ENCODE measurements at places on chromosomes 2 and 18. TPM values are rescaled to one million over a fixed set of nuclear protein-coding genes. Genes with fewer than 3 reads are reported as not detected.

- no peaks in the 10 kb centered on the region for H3K27me3 ChIP-seq
- H3K4me3 ChIP-seq, result no peak overlapping the region
- no peaks in the 10 kb centered on the region for H3K4me1 ChIP-seq
- H3K36me3 ChIP-seq, result no peaks in the 10 kb centered on the region
These were observed 389.6 kb upstream of the CDH19 start for GRCh38 chr18:66993492-66993891.

DNA sequence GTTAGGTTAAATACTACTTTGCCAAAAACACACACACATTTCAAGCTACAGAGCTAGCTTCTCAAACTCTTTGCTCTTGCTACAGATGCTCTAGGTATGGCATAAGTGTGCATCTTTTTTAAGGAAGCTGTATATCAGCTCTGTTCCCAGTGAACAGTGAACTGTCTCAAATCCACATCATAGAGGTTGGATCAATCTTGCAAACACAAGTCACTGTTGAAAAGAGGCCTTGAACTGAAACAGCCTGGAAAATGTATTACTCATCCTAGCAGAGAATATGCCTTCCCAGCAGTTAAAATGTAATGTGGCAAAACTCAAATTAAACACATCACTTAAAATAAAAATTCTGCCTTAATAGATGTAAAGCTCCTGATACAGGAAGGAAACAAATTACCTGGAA, 151.8 kb downstream of the WDPCP start:
- H3K36me3 ChIP-seq, result no peaks in the 10 kb centered on the region
- no peak overlapping the region for H3K27ac ChIP-seq
- no peak for DNase-seq
- H3K27me3 ChIP-seq, result no peaks in the 10 kb centered on the region

GRCh38 chr2:235433860-235434259, 60.0 kb upstream of the AGAP1 start:
- H3K27ac ChIP-seq, result no peak overlapping the region
- H3K4me3 ChIP-seq, result no peak overlapping the region
- no peak for DNase-seq
- H3K4me1 ChIP-seq, result no peaks in the 10 kb centered on the region
- no peaks in the 10 kb centered on the region for H3K27me3 ChIP-seq

- H3K4me3 ChIP-seq, result no peak overlapping the region
- no peaks in the 10 kb centered on the region for H3K4me1 ChIP-seq
- H3K36me3 ChIP-seq, result no peaks in the 10 kb centered on the region
- no peak overlapping the region for H3K27ac ChIP-seq
- no peak for DNase-seq
These were observed 298.2 kb downstream of the SP3 start for GRCh38 chr2:173667014-173667413.

DNA sequence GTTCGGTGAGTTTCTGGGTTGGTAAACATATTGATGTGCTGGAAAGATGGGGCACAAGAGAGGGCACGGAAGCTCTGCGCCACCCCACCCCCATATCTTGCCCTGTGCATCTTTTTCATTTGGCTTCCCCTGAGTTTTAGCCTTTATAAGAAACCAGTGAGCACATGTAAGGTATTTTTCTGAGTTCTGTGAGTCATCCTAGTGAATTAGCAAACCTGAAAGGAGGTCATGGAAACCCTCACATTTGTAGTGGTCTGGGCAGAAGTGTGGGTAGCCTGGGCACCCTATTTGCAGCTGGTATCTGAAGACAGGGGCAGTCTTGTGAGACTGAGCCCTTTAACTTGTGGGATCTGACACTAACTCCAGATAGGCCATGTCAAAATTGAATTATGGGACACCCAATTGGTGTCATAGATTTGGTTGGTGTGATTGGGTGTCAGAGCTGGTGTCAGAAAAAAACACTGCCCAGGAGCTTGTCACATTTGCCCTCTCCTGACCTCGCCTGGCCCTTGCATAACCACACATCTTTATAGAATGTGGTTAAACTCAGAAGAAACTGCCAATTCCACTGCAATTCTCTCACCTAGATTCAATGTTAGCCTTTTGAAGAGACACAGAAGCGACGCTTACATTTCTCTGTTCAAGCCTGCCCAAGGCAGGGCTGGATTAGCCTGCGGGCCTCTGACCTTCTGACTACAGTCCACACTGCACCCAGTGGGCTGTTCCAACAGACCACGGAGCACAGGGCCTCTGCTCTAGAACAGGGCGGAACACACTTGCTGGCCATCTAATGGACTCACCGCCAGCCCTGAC, 12.0 kb upstream of the GALM start:
- H3K36me3 ChIP-seq, result no peaks in the 10 kb centered on the region
- no peaks in the 10 kb centered on the region for H3K27me3 ChIP-seq

GRCh38 chr2:46097714-46098480, 199.3 kb upstream of the EPAS1 start:
- no peak for DNase-seq
- no peak overlapping the region for H3K4me3 ChIP-seq
- H3K4me1 ChIP-seq, result no peaks in the 10 kb centered on the region
- no peaks in the 10 kb centered on the region for H3K36me3 ChIP-seq

GRCh38 chr2:218307415-218308090, 15.2 kb upstream of the TMBIM1 start:
- no peaks in the 10 kb centered on the region for H3K4me1 ChIP-seq
- no peak overlapping the region for H3K27ac ChIP-seq
- H3K36me3 ChIP-seq, result no peaks in the 10 kb centered on the region
- H3K4me3 ChIP-seq, result no peak overlapping the region

DNA sequence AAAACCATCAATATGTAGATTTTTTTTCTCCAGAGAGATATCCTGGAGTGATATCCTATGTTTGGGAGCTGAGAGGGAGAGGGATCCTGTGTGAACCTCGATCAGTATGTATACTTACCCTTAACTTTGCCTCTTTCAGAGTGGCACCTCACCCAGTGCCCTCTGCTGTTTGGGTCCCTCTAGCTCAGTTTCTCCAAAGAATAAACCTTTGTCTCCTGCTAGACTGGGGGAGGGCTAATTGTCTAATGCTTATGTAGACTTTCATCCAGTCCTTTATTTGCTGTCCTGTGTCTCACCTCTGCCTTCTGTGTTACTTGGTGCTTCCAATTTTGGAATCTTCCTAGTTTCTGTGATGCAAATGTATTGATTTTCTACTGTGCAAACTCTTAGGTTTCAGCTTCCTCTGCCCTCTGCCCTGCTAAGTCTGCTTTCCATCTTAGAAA, 48.4 kb downstream of the MTX2 start:
- no peak overlapping the region for H3K4me3 ChIP-seq
- H3K4me1 ChIP-seq, result 0 out of 2 replicates have a peak, but pooled peaks cover 7% of the 10 kb centered on the region
- no peak overlapping the region for H3K27ac ChIP-seq
- DNase-seq, result no peak
- no peaks in the 10 kb centered on the region for H3K27me3 ChIP-seq

DNA sequence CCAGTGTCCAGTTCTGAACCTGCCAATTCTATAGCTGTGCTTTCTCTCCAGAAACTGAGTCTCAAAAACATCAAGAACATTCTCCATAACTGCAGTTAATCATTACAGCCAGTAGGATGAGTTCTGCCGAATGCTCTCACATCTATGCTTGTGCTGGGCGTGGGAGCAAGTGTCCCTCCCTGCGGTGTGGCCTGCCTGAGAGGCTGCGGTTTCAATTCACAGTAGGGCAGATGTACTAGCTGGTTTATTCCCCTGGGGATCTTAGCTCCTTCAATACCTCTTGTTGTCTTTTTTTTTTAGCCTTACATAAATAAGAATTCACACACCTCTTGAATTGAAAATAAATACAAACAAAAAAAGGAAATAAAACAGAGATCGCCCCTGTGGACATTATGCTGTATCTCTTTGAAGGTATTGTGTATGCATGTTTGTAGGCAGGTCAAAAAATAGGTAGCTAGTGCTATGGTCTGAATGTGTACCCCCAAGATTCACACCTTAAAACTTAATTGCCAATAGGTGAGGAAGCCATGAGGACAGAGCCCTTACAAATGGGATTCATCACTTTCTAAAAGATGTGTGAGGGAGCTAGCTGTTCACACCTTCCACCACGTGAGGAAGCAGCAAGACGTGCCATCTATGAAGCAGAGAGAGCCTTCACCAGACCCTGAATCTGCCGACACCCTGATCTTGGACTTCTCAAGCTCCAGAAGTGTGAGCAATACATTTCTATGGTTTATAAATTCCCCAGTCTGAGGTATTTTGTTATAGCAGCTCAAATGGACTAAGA, 74.3 kb downstream of the BCL2L11 start:
- no peaks in the 10 kb centered on the region for H3K27me3 ChIP-seq
- H3K27ac ChIP-seq, result no peak overlapping the region
- no peaks in the 10 kb centered on the region for H3K36me3 ChIP-seq
- no peak overlapping the region for H3K4me3 ChIP-seq
- peak; percentile 42 for DNase-seq
- no peaks in the 10 kb centered on the region for H3K4me1 ChIP-seq

DNA sequence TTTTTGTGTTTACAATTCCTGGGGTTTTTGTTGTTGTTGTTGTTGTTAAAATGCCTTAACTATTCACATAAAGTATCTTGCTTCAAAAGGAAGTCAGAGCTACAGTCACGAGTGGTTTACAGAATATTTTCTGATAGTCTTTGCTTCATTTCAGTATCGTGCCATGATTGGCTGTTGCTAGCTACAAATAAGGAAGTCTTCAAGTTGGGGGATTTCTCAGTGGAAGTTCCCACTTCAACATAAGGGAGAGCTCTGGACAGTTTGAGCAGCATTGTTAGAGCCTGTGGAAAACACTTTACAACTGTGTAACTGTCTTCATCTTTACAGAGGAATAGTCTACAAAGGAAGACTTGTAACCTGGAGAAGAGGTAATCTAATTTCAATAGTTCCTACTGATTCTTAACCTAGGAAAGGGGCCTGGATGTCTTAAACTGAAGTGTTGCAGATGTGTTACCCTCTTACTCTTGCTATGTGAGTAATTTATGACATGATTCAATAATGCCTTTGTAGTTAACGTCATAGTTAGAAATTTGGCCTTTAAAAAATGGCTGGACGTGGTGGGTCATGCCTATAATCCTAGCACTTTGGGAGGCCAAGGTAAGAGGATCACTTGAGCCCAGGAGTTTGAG, 23.4 kb upstream of the TANK start:
- no peak for DNase-seq
- H3K4me3 ChIP-seq, result no peak overlapping the region
- no peaks in the 10 kb centered on the region for H3K36me3 ChIP-seq
- H3K27ac ChIP-seq, result no peak overlapping the region

GRCh38 chr18:3345452-3345851, 83.5 kb downstream of the MYL12B start:
- H3K36me3 ChIP-seq, result no peaks in the 10 kb centered on the region
- H3K4me1 ChIP-seq, result no peaks in the 10 kb centered on the region
- no peak overlapping the region for H3K27ac ChIP-seq

DNA sequence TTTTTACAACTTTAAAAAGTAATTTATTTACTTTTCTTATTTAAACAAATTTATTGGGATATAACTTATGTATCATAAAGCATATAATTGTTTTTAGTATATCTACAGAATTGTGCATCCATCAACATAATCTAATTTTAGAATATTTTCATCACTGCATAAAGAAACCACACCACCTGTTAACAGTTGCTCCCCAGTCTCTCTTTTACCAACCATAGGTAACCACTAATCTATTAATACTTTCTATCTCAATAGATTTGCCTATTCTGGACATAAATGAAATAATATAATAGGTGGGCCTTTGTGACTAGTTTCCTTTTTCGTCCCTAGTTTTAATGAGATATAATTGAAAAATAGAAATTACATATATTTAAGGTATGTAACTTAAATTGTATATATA, 90.6 kb downstream of the ADAM23 start:
- DNase-seq, result no peak
- H3K27ac ChIP-seq, result no peak overlapping the region
- H3K27me3 ChIP-seq, result no peaks in the 10 kb centered on the region
- H3K4me3 ChIP-seq, result no peak overlapping the region
- no peaks in the 10 kb centered on the region for H3K36me3 ChIP-seq

GRCh38 chr2:171530378-171530777, 8.1 kb downstream of the CYBRD1 start:
- H3K36me3 ChIP-seq, result no peaks in the 10 kb centered on the region
- no peak overlapping the region for H3K4me3 ChIP-seq
- DNase-seq, result no peak
- H3K27ac ChIP-seq, result no peak overlapping the region
- no peaks in the 10 kb centered on the region for H3K27me3 ChIP-seq

GRCh38 chr2:197071213-197071612, 144.7 kb upstream of the PGAP1 start:
- no peaks in the 10 kb centered on the region for H3K4me1 ChIP-seq
- H3K27me3 ChIP-seq, result no peaks in the 10 kb centered on the region
- no peak overlapping the region for H3K27ac ChIP-seq
- DNase-seq, result no peak
- H3K4me3 ChIP-seq, result no peak overlapping the region

DNA sequence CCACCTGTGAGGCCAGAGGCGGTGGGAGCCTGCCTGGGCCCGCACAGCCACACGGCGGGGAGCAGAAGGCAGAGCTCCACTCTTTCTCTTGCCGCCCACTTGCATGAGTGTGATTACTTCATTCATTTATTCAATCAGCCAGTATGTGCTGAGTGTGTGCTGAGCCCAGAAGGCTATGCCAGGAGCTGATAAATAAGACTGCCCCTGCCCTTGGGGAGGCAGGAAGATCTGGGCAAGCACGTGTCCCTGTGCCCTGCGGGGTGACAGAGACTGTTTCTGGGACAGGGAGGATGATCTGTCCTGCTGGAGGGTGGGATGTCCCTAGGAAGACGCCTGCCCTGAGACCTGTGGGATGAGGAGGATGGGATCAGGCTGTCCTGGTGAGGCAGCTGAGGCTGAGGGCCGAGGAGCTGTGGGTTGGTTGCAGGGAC, 250.8 kb downstream of the DYSF start:
- H3K27me3 ChIP-seq, result no peaks in the 10 kb centered on the region
- no peaks in the 10 kb centered on the region for H3K36me3 ChIP-seq
- H3K27ac ChIP-seq, result no peak overlapping the region
- no peaks in the 10 kb centered on the region for H3K4me1 ChIP-seq
- no peak overlapping the region for H3K4me3 ChIP-seq

GRCh38 chr2:34368304-34368703, 769.2 kb upstream of the FAM98A start:
- H3K27me3 ChIP-seq, result no peaks in the 10 kb centered on the region
- H3K36me3 ChIP-seq, result no peaks in the 10 kb centered on the region
- no peak overlapping the region for H3K4me3 ChIP-seq
- no peak overlapping the region for H3K27ac ChIP-seq
- H3K4me1 ChIP-seq, result no peaks in the 10 kb centered on the region
- no peak for DNase-seq

- no peaks in the 10 kb centered on the region for H3K36me3 ChIP-seq
- H3K27me3 ChIP-seq, result no peaks in the 10 kb centered on the region
- no peak overlapping the region for H3K4me3 ChIP-seq
- no peak overlapping the region for H3K27ac ChIP-seq
These were observed 298.4 kb downstream of the EXOC6B start for GRCh38 chr2:72527424-72527823.

DNA sequence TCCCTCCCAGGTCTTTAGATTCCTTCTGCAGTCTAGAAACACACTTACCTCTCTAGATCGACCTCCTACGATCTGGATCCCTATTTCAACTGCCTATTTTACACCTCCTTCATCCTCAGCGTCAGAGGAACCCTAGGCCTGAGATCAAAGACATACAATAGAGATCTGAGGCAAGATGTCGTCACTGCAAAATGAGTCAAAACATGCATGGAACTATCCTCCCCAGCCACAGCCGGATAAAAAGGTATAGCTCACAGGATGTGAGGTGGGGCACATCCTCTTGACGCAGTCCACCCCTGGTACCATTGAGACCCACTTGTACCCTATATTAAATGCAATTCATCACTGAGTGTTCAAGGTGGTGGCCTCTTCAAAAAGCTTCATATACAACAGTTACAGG, 63.7 kb upstream of the DNAJC10 start:
- no peaks in the 10 kb centered on the region for H3K36me3 ChIP-seq
- no peaks in the 10 kb centered on the region for H3K4me1 ChIP-seq
- H3K27me3 ChIP-seq, result no peaks in the 10 kb centered on the region
- no peak for DNase-seq

The AFF3 gene
- 3.0 TPM for total RNA-seq

The NAT8 gene
- not detected for total RNA-seq

The FSHR gene
- not detected for total RNA-seq

The RGPD4 gene
- 0.08 TPM for total RNA-seq

The SERPINB4 gene
- 0.96 TPM for total RNA-seq
